Myocyte (in vitro differentiated cells): ENCODE measurements at places on chromosomes 7 and 10.

- no peak for DNase-seq
Measured at GRCh38 chr7:915291-916218, 38.9 kb downstream of the ADAP1 start.

DNA sequence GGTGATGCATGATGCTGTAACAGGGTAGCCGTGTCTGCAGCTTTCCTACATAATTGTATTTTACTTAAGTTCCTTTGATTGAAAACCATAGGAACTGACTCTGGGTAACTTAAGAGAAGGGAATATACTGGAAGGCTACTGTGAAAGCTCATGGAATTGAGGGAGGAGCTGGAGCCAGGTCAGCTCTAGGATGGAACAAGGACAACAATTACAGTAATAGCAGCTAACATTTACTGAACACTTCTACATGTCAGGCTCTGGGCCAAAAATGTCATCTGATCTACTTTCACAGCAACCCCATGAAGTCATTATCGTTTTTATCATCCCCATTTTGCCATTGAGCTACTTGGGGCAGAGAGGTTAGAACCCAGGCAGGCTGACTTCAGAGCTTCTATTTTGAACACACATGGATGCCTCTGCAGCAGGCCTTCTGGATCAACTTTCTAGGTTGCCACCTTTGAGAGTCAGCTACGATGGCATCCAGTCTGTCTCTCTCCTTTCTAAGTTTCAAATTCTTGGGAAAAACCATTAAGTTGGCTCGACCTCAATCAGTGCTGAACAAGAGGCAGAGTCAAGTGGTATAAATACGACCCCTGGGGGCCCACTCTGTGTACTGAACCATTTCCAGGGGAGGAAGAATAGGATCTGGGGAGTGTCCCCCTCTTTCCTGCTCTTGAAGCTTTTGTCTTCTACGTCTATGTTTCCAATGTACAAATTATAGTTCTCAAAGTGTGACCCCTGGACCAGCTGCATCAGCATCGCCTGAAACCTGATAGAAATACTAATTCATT lies 272.3 kb upstream of the PLPP4 start:
- DNase-seq = no peak

DNA sequence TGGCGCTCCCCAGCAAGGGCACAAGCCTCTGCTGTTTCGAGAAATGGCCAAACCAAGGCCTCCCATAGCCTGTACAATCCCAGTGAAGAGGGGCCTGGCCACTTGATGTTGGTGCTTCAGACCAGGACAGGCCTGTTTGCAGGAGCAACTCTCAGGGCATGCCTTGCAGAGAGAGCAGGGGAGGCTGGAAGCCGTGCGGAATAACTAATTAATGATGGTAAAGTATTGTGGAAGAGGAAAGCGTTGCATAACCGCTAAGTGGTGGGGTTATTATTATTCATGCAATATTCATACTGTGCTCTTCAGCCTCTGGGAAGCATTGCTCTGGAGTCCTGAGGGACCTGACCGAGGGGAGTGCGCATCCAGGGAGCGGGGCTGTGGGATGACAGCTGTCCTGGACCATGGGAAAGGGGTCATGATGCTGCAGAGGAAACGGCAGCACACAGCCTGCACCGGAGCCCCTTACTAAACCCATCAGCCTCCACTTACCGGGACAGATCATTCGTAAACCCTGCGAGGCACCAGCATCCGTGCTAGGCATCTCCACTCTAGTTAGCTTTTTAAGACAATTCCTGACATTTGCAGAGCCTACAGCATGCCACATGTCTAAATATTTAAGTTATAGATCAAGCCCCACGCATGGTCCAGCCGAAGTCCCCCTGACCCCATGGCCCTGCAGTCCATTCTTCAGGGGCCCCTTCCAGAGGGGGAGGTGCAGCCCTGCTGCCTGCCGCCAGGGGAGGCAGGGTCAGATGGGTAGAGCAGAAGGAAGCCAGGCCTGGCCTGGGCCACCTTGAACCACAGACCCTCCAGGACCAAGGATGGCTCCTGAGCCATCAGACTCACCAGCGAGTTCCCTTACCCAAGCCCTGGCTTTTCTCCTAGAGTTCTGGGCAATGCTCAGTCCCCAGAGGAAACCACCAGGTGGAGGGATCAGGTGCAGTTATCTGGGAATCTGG lies 11.6 kb downstream of the TMEM273 start:
- no peak for DNase-seq

GRCh38 chr10:3477683-3478082 lies 305.1 kb upstream of the PITRM1 start:
- no peak for DNase-seq

- DNase-seq = no peak
Measured at GRCh38 chr10:71258046-71258445, 45.7 kb downstream of the UNC5B start.

DNA sequence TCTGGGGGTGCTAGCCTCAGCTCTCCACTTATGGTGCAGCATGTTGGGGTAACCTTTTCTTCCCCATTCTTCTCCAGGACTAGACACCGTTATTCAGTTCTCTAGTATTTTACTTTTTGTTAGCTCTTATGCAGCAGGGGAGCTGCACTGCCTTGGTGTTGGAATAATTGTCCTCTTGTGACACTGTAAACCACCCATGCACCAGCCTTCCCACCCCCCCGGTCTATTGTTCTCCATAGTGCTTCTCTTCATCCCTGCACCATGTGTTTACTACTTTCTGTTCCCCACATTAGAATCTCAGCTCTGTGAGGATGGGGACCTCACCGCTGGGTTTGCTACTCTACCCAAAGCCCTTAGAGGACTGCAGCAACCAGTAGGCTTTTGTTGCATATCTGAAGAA lies 230.7 kb downstream of the RPS24 start:
- DNase-seq = no peak
